ENCODE measurements at places on chromosomes 12 and 14.

DNA sequence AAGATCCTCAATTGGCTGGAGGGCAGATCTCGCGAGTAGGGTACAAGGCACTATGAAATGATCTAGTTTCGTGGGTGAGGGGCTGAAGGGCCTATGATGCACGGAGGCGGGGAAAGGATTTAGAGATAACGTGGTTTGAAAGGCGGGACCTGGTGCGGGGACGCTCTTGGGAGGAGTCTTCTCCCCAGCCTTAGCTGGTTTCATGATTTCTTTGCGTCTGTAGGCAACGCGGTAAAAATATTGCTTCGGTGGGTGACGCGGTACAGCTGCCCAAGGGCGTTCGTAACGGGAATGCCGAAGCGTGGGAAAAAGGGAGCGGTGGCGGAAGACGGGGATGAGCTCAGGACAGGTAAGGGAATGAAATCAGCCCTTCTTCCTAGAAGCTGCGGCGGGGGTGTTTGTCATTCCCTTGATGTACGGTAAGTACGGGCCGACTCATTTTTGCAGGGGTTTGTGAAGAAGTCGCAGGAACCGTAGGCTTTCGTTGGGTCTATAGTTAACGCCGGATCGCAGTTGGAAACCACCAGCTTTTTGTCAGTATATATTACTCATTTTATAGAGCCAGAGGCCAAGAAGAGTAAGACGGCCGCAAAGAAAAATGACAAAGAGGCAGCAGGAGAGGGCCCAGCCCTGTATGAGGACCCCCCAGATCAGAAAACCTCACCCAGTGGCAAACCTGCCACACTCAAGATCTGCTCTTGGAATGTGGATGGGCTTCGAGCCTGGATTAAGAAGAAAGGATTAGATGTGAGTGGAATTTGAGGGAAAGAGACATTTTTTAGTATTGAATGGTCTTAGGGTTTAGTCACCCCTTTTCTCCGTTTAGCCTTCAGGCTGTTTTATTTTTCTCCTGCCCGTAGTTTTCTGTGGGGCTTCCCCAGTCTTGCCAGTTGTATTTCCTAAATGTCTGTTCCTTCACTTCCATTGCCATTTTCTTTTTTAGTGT is 602 bp downstream of the APEX1 start:
- peak; percentile 49 for DNase-seq

DNA sequence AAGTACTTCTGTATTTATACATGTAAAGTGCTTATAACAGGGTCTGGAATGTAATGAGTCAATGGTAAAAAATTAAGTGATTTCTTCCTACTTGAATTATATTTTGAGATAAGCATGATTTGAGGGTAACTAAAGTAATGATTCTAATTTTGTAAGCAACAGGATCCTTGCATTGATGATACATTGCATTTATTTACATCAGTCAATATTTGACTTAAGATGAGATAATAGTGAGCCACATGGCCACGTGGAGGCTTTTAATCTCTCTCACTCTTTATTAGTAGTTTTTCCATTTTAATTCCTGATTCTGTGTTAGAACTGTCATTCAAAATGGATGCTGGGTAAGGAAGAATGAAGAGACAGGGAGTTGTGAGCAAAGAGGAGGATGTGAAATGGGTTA is 298.1 kb upstream of the PRICKLE1 start:
- no peak for DNase-seq

- DNase-seq: no peak
These were observed 12.9 kb upstream of the ASPG start for GRCh38 chr14:104072586-104072985.

DNA sequence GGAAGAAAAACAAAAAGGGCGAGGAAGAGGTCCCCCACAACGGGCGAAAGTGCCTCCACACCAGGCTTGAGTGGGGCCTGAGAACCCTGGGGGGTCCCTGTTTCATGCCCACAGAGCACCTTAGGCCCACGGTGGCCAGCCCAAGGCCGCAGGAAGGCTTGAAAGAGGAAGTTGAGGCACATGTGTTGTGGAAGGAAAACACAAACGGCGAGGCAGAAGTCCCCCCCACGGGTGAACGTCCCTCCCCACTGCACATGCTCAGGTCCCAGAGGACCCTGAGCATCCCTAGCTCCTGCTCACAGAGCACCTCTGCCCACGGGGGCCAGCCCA is 371.5 kb downstream of the ALG10 start:
- DNase-seq: no peak

GRCh38 chr12:65511912-65512311 is 233.4 kb downstream of the MSRB3 start:
- DNase-seq: no peak

GRCh38 chr14:64591809-64592208 is 42.0 kb downstream of the PPP1R36 start:
- no peak for DNase-seq
